ENCODE measurements at places on chromosomes 3 and 15.

DNA sequence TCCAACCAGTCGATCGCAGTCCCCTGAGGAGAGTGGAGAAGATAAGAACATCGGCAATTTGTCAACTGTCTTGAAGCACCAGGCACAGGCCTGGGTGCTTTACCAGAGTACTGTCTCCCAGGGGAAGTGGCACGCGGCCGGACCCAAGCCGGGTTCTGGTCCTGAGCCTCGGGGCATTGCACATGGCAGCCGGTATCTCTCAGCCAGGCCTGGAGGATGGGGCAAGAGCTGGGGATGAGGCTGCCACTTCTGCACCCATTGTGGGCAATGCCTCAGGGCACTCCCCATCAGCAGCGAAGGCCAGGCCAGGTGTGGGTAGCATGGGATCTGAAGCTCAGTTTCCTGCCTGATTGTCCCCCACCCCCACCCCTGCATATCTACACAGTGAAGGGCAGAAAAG, 77.5 kb downstream of the ADCY5 start:
- DNase-seq, result no peak

GRCh38 chr3:13019243-13020095, 53.8 kb downstream of the IQSEC1 start:
- no peak for DNase-seq

DNA sequence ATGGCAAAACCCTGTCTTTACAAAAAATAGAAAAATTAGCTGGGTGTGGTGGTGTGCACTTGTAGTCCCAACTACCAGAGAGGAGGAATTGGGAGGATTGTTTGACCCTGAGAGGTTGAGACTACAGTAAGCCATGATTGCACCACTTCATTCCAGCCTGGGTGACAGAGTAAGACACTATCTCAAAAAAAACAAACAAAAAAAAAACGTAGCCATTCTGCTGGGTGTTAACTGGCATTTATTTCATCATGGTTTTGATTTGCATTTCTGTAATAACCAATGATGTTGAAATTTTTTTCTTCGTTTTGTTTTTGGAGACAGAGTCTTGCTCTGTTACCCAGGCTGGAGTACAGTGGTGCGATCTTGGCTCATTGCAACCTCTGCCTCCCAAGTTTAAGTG, 63.3 kb downstream of the RPLP1 start:
- DNase-seq, result no peak

DNA sequence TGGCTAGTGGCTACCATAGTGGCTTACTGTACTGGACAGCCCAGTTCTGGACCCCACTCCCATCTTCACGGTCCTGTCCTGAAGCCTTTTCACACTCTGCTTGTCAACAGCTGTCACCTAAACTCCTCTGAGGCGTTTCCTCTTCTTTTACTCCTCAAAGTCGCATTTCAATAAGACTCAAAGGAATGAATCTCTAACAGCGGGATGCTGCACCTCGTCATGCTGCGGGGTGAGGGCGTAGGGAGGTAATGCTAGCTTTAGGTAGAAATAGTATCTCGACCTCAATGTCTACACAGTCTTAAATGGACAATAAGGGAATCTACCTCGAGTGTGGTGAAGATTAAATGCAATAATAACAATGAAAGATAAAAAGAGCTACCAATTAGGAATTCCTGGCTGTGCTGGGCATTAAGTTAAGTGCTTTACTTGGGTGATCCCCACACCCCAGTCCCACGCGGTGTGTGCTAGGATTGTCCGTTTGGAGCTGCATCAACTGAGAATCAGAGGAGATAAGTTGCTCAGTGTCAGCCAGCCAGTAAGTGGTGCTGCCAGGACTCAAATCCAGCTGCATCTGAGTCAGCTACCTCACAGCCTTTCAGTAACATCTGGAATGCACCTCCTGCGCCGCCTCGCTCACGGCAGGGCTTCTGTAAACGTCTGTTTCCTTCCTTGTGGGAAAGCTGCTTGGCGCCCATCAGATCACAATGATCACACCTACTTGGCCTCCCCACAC, 14.0 kb downstream of the PLA2G4D start:
- peak; percentile 27 for DNase-seq

- no peak for DNase-seq
These were observed 9.8 kb upstream of the ANKDD1A start for GRCh38 chr15:64901914-64902313.

All from NCI-H2227 treated with DMSO at 0.1 percent for 48 hours (cell line).